Activated T-cell treated with anti-CD3 and anti-CD28 coated beads, Interleukin-2, amount 50 U/mL, for 72 hours (primary cell): ENCODE measurements at places on chromosomes 11 and 22. TPM values are rescaled to one million over a fixed set of nuclear protein-coding genes. Genes with fewer than 3 reads are reported as not detected.

Gene MOGAT2
- not detected for total RNA-seq

Gene CDPF1
- total RNA-seq: 13.1 TPM

Gene PAK1
- 40.8 TPM for total RNA-seq

Gene MYRF
- total RNA-seq: 2.9 TPM

Gene SIDT2
- total RNA-seq: 40.3 TPM

Gene RASGRP2
- 27.9 TPM for total RNA-seq

Gene NAALAD2
- not detected for total RNA-seq

Gene CCDC73
- not detected for total RNA-seq

Gene IRAG1
- 0.09 TPM for total RNA-seq

Gene DEUP1
- total RNA-seq: not detected

Gene OR51I1
- not detected for total RNA-seq

Gene DNAJB7
- not detected for total RNA-seq

Gene SH3BP1
- total RNA-seq: 103 TPM

Gene EMID1
- not detected for total RNA-seq

Gene ZNRF3
- 0.94 TPM for total RNA-seq

Gene TOMT
- not detected for total RNA-seq

Gene CRYBB2
- total RNA-seq: 0.51 TPM

Gene HEPHL1
- not detected for total RNA-seq

Gene HPS5
- total RNA-seq: 18.7 TPM

Gene CCDC15
- total RNA-seq: 9.9 TPM

Gene SLC7A4
- total RNA-seq: not detected

Gene KIRREL3
- total RNA-seq: not detected

Gene DGAT2
- 3.4 TPM for total RNA-seq

Gene OR51F2
- total RNA-seq: not detected

Gene TYR
- total RNA-seq: not detected

Gene CYP2D6
- 6.8 TPM for total RNA-seq

Gene ACRV1
- not detected for total RNA-seq

Gene SERPIND1
- not detected for total RNA-seq

Gene ASCL3
- total RNA-seq: not detected

Gene MUC2
- total RNA-seq: not detected

Gene ANO1
- total RNA-seq: not detected

Gene UBQLNL
- not detected for total RNA-seq
